ENCODE measurements at places on chromosomes 5 and 9. TPM values are rescaled to one million over a fixed set of nuclear protein-coding genes. Genes with fewer than 3 reads are reported as not detected.

FBXL7 gene
- total RNA-seq, result 6.3 TPM

ROR2 gene
- total RNA-seq, result 2.0 TPM

NEURL1B gene
- 11.3 TPM for total RNA-seq

ACOT12 gene
- 1.1 TPM for total RNA-seq

GGTA1 gene
- 0.10 TPM for total RNA-seq

DPYSL3 gene
- total RNA-seq, result 146 TPM

GNA14 gene
- total RNA-seq, result 6.3 TPM

PWWP2A gene
- 19.6 TPM for total RNA-seq

ADCY2 gene
- total RNA-seq, result not detected

SARDH gene
- total RNA-seq, result 5.0 TPM

STPG3 gene
- not detected for total RNA-seq

KIF24 gene
- 1.2 TPM for total RNA-seq

SHOC1 gene
- total RNA-seq, result under 0.01 TPM

FCN2 gene
- not detected for total RNA-seq

MEGF10 gene
- 3.0 TPM for total RNA-seq

TBC1D9B gene
- total RNA-seq, result 87.6 TPM

ELAVL2 gene
- not detected for total RNA-seq

GABRA6 gene
- not detected for total RNA-seq

MELK gene
- 9.6 TPM for total RNA-seq

Data from smooth muscle cell of the pulmonary artery (primary cell).